ENCODE measurements at places on chromosomes 12 and 14.
A peak's percentile ranks its signal among the peaks of the same experiment; 100 is the strongest.

GRCh38 chr12:115243933-115244628 lies 560.1 kb upstream of the TBX3 start:
- no peak for DNase-seq

DNA sequence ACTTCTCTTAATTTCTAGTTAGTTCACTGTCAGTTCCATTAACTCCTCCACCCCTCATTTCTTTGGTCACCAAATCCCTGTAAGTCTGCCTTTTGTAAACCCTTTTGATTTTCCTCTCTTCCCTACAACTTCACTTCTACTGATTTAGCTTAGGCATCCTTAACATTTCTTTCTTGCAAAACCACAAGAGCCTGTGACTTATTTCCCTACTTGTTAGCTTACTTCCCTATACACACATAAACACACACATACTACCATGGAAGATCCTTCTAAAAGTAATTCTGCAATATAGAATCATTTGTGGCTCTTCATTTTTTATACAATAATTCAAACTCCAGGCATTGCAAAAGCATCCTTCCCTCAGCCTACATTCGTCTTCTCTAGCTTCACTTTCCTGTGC lies 494.3 kb upstream of the USP15 start:
- DNase-seq: no peak

- no peak for DNase-seq
Measured at GRCh38 chr12:64894827-64895475, 70.5 kb downstream of the TBC1D30 start.

- DNase-seq: no peak
Measured at GRCh38 chr12:132593521-132593920, 16.9 kb downstream of the LRCOL1 start.

GRCh38 chr12:12716793-12717585 lies at the start of gene CDKN1B:
Gene CDKN1B, plus strand, starts transcription at chr12:12717368. Its CDS starts 472 bp downstream, at chr12:12717840.
- DNase-seq: peak; percentile 84

DNA sequence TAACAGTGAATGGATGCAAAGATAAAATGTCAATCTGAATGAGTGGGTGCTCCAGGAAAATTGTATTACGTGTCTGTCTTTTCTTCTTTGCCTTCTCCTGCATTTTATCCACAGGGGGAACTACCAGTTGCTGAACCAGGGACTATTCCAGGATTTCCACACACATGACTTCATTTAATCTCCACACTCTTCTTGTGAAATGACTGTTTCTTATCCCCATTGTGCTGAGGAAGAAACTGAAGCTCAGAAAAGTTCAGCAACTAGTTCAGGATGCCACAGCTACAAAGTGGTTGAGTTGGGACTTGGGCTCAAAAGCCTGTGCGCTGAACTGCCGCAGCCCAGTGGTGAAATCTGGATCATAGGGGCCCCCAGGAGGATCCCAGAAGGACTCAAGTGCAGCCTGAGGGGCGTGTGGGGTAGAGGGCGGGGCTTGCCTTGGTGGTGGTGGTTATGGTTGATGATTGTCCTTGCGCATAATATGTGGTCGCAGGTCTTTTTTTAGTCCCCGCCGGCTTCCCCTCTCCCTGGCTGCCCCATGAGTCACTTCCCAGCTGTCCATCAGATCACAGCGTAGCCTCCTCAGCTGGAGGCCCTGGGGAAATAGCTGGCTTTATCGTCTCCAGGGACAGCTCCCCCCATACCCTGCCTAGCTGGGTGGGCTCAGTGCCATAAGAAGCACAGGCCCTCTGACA lies 235.2 kb upstream of the CRY1 start:
- DNase-seq: no peak

- no peak for DNase-seq
Measured at GRCh38 chr12:108447168-108447832, 67.8 kb upstream of the FICD start.

- DNase-seq: no peak
Measured at GRCh38 chr14:105436891-105437722, 17.5 kb downstream of the MTA1 start.

GRCh38 chr12:68699486-68699885 lies 12.7 kb downstream of the NUP107 start:
- no peak for DNase-seq

DNA sequence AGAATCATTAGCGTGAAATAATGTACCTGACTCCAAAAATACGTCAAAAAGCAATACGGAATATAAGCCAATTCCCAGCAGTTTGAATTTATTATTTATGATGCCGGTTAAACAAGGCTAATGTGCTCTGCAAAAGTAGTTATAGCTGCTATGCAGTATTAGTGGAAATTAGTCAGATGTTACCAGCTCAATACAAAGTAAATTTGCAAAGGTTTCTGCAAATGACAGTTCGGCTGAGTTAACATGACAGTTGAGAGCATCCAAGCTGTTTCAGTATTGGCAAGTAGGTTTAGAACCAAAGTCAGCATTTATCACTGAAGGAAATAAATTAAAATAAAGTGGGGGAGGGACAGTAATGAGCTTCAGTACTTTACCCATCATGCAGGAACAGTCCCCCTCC lies 1665.8 kb upstream of the FLRT2 start:
- no peak for DNase-seq

GRCh38 chr12:127912035-127912665 lies 354.8 kb upstream of the TMEM132C start:
- no peak for DNase-seq

- no peak for DNase-seq
Measured at GRCh38 chr12:31406345-31406744, 80.4 kb upstream of the SINHCAF start.

GRCh38 chr12:64678248-64678647 lies 68.0 kb downstream of the RASSF3 start:
- DNase-seq: no peak

- DNase-seq: no peak
Measured at GRCh38 chr12:120630104-120630892, 10.1 kb upstream of the CABP1 start.

- DNase-seq: no peak
Measured at GRCh38 chr12:49200919-49201594, 12.2 kb upstream of the TUBA1A start.

- DNase-seq: no peak
Measured at GRCh38 chr12:19129486-19130223, at the start of gene PLEKHA5. Gene PLEKHA5, plus strand, starts transcription at chr12:19129733. Its CDS starts 67 bp downstream, at chr12:19129800.

DNA sequence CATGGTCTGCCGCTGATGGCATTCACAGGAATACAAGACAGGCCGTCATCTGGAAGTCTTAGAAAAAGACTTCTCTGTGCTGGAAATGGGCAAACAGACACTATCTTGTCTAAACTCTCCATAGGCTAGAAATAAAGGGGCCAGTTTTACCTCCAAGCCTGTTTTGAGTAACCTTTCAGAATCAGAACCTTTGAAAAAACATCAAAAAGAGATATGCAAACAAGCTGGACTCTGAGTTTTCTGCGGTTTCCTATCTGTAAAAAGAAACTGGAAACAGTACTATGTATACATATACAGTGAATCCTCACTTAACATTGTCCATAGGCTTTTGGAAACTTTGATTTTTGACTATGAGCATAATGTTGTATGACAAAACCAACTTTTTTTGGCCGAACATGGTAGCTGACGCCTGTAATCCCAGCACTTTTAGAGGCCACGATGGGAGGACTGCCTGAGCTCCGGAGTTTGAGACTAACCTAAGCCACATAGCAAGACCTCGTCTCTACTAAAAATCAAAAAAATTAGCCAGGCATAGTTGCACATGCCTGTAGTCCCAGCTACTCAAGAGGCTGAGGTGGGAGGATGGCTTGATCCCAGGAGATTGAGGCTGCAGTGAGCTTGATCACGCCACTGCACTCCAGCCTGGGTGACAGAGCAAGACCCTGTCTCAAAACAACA lies 92.9 kb upstream of the MAX start:
- no peak for DNase-seq

- DNase-seq: no peak
Measured at GRCh38 chr12:44647917-44648690, 228.0 kb downstream of the NELL2 start.

Data from NCI-H1048 (cell line).